Brain (organoid and tissue), 16 donors: ENCODE measurements at places on chromosomes 5 and 9. TPM values are rescaled to one million over a fixed set of nuclear protein-coding genes. Genes with fewer than 3 reads are reported as not detected.

CDKN2B-AS1 gene
- polyA plus RNA-seq = 6.9 TPM

GABRA1 gene
- polyA plus RNA-seq = 9.2 TPM

CCL21 gene
- not detected for polyA plus RNA-seq

TXNDC8 gene
- not detected for polyA plus RNA-seq

SLC25A2 gene
- polyA plus RNA-seq = not detected

PLEKHG4B gene
- polyA plus RNA-seq = 23.0 TPM

PCDHA1 gene
- polyA plus RNA-seq = 0.61 TPM

DMRT3 gene
- 0.29 TPM for polyA plus RNA-seq

LCN2 gene
- not detected for polyA plus RNA-seq

LCN9 gene
- not detected for polyA plus RNA-seq

ANKRD18A gene
- 2.0 TPM for polyA plus RNA-seq

ZBTB5 gene
- polyA plus RNA-seq = 21.2 TPM
